ENCODE measurements at places on chromosomes 1 and 21.

DNA sequence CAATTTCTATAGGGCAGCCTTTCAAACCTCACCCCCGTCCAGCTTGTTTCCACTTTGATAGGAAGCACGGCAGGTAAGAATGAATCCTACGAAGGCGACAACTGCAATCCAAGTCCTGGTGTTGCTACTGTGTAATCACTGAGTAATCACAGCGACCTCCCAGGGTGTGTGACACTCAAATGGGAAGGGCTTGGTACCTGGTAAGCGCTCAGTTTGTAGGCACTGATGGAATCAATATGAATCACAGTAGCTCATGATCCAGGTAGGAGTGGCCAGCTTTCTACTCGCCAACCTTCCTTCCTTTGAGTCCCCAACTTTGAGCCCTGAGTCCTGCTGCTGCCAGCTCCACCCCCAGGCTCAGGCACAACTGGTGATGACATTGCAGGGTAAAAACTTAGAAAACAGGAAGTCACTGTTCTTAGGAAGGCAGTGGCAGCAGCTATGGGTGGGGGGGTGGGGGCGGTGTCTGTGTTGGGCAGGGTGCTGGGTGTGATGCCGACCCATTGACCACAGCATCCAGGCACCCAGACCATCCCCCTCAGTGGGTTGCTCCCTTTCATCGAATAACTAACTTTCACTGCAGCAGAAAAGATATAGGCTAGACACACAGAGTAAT is 70.7 kb downstream of the CD247 start:
- DNase-seq, result peak; percentile 75

DNA sequence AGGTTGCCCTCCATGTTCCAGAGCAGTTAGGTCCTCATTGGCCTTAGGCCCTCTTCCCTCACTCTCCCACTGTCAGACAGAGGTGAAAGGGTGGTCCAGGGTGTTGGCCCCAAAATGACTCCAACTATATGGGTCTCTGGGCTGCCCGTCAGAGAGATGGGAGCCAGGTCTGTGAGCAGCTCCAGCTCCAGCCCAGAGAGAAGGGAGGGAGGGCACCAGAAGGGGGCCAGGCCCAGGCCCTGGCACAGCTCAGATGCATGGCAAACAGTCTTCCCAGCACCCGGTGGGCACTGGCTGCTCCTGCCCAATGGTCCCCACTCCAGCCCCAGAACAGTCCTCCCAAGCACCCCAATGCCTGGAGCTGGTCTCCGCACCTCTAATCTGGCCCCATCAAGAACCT is 2.2 kb downstream of the BCAN start:
- DNase-seq, result no peak

DNA sequence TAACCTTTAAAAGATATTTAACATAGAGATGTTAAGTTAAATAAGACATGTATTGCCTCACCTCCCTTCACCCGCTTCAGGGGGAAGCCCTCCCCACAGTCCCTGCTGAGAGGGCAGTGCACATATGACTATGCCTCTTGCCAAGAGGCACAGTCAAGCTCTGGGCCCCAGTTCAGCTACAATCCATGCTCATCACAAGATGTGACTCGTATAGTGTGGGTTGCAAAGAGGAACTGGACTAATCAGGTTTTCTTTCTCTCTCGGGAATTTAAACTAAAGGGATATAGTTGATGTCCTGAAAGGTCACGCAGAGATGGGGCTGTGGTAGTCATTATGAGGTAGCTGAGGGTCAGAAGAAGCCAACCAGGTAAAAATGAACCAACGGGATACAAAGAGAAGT is 35.6 kb downstream of the LYST start:
- DNase-seq, result no peak

DNA sequence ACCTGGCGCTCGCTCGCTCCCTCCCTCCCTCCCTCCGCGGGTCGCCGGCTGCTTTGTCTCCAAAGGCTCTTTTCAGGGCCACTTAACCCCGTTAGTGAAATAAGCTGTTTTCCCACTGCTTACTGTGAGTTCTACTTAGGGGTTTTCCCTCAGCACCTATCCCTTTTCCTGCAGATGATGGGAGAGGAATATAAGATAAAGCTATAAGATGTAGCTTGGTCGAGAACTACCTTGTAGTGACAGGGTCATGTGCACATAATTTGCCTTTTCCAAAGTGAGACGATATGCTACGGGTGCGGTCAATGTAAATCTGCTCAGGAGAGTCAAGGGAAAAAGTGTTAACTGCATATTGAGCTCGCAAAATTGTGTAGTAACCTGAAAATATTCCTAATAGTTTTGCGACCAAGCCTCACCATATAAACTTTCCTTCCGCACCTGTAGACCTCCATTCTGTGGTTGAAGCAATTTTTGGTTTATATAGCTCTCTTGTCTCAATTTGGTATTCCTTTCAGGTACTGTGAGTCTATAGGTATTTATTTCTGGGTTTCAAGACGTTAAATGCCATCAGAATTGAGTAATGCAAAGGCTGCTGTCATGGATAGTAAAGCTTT is 55.8 kb upstream of the BOLA1 start:
- no peak for DNase-seq

DNA sequence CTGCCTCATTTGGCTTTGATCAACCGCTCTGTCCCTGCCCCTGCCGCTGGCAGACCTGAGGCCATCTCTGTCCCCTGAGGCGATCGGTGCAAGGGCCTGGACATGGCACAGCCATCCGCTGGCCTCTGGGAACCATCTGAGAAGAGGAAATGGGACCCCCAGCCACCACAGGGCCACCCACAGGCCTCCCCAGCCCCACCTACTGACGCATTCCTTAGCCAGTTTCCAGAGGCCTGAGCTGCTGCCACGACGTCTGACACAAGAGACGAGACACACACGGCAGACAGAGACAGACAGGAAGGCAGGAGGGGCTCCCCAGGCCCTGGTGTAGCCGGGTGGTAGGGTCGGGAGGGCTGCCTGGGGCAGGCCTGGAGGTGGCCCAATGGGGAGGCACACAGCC is 37.3 kb upstream of the EDN2 start:
- no peak for DNase-seq

GRCh38 chr1:25877155-25877554 is 1.6 kb upstream of the PAQR7 start:
- no peak for DNase-seq

DNA sequence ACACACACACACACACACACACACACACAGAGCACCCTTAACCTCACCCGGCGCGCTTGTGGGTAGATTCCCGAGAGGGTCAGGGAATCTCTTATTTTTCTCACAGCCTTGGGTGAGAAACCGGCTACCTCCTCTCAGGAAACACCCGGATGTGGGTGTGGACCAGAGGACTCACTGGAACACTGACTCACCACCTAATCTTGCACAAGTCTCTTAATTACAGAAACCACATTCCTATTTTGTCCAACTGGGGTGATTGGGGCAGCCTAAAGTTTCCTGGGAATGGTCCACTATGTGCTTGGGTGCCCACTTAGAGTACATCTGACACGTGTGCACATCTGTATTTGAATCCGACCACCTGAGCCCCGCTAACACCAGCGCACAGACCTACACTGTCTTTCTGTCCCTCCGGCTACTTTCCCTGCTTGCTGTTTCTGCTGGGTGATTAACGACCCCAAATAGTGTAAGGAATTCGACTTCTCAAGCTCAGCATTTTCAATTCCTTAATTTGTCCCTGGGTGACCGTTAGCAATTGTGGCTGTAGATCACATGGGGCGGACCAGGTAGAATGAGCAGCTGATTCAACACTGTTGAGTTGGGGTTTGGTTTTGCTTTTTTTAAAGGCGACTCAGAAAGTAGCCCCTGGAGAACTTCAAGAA is 14.0 kb upstream of the TBX15 start:
- DNase-seq, result no peak

GRCh38 chr1:73948055-73948454 is 249.9 kb downstream of the LRRIQ3 start:
- no peak for DNase-seq

- no peak for DNase-seq
Observed at GRCh38 chr1:160419150-160419837, 18.9 kb downstream of the VANGL2 start.

DNA sequence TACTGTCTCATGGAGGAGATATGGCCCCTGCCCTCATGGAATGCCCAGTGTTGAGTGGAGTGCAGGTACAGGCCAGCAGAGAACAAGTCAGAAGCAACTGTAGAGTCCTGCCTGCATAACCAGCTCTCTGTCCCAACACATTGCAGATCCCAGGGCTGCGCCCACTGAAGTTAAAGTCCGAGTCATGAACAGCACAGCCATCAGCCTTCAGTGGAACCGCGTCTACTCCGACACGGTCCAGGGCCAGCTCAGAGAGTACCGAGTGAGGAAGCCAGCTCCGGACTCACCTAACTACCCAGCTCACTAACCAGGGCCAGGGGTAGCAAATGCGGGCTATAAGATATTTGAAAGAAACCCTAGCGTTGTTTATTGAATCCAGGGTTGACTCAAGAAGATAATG is 59.1 kb upstream of the CNTN2 start:
- no peak for DNase-seq

DNA sequence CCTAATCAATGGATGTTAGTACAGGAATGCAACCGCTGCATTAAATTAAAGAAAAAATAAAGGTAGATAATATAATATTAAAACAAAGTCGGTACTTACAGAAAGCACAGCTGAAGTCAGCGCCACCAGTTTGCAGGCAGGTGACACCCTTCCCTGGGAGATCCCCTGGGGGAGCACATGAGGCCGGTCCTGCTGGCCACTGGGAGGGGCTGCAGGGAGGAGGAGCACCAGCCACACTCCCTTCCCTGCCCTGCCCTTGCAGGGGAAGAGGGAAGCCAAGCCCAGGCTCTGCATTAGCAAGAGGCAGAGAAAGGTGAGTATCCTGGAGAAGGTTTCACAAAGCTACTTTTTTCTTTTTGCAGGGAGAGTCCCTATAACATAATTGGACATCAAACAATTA is 507.0 kb downstream of the AJAP1 start:
- DNase-seq, result no peak

Measured in stimulated activated naive CD4-positive, alpha-beta T cell (primary cell).